ENCODE measurements at places on chromosomes 7 and 10. TPM values are rescaled to one million over a fixed set of nuclear protein-coding genes. Genes with fewer than 3 reads are reported as not detected.

Gene CFAP70
- total RNA-seq: 0.77 TPM

Gene VAX1
- not detected for total RNA-seq

Gene PEX1
- 18.3 TPM for total RNA-seq

Gene SKIDA1
- 0.62 TPM for total RNA-seq

Gene CPA2
- not detected for total RNA-seq

Gene PRLHR
- not detected for total RNA-seq

Gene SDK1
- 1.7 TPM for total RNA-seq

Gene EPO
- not detected for total RNA-seq

Gene CYP3A7
- not detected for total RNA-seq

Gene SPDYE2
- not detected for total RNA-seq

Gene SYT15
- total RNA-seq: not detected

Gene MMD2
- total RNA-seq: not detected

Gene OR13A1
- total RNA-seq: not detected

Gene TIMM23B
- 12.7 TPM for total RNA-seq

Gene COBL
- 16.2 TPM for total RNA-seq

Gene PHKG1
- under 0.01 TPM for total RNA-seq

Gene PKD2L1
- total RNA-seq: not detected

Gene ADRA2A
- total RNA-seq: not detected

Gene CCDC172
- not detected for total RNA-seq

Gene CYP26C1
- under 0.01 TPM for total RNA-seq

Gene SLC25A40
- total RNA-seq: 12.0 TPM

Gene UNC5B
- under 0.01 TPM for total RNA-seq

Gene RPA3
- 45.6 TPM for total RNA-seq

Gene DLX6
- total RNA-seq: not detected

Gene DGKI
- 0.77 TPM for total RNA-seq

Gene AKR1C4
- not detected for total RNA-seq

Gene OR6V1
- not detected for total RNA-seq

Gene DNAJC1
- 36.6 TPM for total RNA-seq

Gene MNX1
- not detected for total RNA-seq

Gene ZNF804B
- total RNA-seq: not detected

Gene EFCAB10
- total RNA-seq: not detected

Gene NCF1
- not detected for total RNA-seq

Gene WEE2
- not detected for total RNA-seq

Gene HMX3
- total RNA-seq: not detected

Data from melanocyte of skin (primary cell).